AG09309 (cell line): ENCODE measurements at places on chromosomes 4 and X.

DNA sequence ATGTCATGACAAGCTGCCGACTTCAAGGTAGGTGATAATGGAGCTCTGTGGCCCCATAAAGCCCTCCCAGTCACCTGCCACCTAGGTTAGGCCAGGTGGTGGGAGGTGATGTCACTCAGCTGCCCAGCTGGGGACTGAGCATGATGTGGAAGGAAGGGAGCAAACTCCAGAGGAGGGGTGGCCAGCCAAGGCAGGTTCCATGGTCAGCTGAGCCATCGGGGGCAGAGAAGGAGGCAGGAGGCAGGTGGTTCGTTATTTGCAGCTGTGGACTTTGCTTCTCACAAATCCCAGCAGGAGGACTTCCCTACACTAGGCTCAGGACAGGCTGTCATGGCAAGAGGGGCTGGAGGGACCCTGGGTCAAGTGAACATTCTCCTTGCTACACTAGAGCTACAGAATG lies 2.1 kb downstream of the CCDC120 start:
- DNase-seq: no peak

- DNase-seq: no peak
Observed at GRCh38 chr4:78432896-78433295, 118.7 kb upstream of the ANXA3 start.

GRCh38 chr4:8336412-8337075 lies 67.0 kb downstream of the HTRA3 start:
- no peak for DNase-seq

- no peak for DNase-seq
Observed at GRCh38 chrX:54950730-54951375, 30.2 kb downstream of the TRO start.

GRCh38 chr4:156102411-156102810 lies 148.7 kb upstream of the CTSO start:
- no peak for DNase-seq

GRCh38 chr4:55348466-55348865 lies 2.4 kb downstream of the SRD5A3 start:
- no peak for DNase-seq
